CD8-positive, alpha-beta T cell (primary cell): ENCODE measurements at places on chromosomes 7 and 10.

DNA sequence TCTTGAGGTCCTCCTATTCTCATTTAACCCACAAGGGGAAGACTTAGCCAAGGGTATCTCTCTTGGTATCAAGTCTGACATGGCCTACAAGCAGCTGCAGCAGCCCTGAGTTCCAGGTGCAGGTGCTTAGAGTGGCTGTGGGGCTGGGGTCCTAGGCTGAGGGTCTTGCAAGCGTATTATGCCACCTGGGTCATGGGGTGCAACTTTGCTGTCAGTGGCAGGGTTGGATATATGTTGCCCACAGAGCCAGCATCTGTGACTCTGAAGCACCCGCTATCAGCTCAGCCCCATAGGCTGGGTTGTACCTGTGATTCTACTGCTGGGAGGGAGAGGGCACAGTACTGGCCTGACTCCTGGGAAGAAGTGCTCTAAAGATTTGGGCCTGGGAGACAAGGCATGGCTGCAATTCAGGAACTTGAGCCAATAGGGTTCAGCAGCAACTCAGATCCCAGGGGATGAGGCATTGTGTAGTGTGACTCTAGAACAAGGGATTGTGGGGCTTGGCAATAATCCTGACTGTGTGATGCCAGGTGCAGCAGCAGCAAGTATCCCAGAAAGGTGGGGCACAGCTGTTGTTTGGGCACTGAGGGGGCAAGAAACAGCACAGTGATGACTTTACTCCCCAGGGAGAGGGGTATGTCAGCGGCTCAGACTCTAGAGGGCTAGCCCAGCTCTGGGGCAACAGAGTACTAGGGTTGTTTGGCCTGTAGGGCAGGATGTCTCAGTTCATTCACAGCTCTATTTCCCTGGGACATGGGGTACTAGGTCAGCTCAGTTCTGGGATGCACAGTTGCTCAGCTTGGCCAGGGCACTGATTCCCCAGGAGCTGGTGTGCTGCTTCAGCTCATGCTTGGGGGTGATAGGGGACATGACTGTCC lies 41.4 kb downstream of the NEURL1 start:
- no peak for DNase-seq

DNA sequence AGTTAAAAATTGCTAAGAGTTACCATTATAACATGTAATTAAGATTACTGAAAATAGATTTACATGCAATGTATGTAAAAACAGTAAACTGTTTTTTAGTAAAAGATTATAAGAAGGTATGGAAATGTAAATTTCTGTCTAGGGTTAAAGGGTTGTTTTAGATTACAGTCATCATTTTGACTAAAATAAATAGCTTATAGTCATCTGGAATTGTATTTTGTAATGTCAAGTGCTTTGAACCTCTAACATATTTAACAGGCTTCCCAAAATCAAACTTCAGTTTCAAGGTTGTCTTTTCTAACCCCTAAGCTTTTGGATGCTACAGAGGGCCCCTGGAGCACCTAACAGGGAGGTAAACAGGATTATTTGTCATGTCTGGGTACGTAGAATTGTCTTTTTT lies 35.0 kb upstream of the ZNF746 start:
- no peak for DNase-seq

DNA sequence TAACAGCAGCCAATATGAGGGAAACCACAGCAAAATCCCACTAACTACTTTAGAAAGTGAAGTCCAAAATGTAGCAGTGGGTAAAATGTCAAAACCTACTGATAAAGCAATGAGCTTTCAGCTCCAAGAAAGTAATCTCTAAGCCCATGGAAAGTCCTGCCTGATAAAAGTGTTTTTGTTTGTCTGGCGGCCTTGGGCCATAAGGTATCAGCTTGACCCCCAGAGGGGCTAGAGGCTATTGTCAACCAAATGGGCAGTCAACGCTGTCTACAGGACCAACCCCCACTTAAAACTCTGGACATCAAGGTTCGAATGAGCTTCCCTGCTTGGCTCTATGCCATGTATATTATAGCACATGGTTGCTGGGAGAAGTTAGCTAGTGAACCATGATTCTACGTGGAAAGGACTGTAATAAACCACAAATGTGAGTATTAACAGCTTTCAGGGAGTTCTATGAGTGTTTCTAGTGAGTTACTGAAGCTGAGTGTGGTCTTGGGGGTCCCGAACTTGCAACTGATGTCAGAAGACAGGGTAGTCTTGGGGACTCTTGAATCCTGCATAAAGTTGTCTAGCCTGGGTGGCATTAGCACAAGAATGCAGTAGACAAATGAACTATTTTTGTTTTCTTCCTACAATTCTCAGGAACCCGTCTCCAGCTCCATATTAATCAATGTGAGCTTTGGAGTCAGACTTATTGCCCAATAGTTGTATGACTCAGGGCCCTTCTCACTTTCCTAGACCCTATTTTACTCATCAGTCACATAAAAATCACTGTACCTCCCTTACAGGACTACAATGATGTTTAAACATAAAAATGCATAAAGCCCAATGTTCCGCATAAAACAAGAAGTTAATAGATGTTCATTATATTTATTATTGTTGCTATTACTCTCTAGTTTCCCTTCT lies 164.9 kb downstream of the DGKI start:
- DNase-seq, result no peak

DNA sequence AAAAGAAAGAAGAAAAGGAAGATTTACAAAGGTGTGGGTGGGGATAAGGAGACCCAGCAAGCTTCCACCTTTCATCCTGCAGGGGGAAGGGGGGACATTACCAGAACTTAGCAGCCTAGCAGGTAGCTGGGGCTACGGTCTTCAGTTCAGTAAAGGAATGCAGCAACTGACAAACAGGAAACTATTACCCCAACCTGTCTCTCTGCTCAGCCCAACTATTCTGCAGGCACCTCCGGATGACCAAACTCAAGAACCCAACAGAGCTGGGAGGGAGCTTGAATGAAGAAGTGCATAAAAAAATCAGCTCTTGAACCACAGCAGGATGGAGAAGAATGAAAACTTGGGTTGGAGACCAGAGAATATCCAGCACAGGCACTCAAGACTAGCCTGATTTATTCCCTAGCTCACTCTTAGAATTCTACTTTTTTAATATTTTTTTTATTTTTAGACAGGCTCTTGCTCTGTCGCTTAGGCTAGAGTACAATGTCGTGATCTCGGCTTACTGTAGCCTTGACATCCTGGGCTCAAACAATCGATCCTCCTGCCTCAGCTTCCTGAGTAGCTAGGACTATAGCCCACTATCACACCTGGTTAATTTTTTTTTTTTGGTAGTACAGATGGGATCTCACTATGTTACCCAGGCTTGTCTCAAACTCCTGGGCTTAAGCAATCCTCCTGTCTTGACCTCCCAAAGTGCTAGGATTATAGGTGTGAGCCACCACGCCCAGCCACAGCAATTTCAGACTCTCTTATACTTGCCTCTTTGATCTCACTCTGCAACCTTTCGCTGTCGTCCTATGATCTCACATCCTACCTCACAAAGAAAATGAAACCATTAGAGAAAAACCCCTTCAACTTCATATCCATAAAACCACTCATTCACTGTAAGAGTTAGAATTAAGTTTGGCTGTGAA lies 18.5 kb upstream of the C10orf67 start:
- DNase-seq, result peak; percentile 26

DNA sequence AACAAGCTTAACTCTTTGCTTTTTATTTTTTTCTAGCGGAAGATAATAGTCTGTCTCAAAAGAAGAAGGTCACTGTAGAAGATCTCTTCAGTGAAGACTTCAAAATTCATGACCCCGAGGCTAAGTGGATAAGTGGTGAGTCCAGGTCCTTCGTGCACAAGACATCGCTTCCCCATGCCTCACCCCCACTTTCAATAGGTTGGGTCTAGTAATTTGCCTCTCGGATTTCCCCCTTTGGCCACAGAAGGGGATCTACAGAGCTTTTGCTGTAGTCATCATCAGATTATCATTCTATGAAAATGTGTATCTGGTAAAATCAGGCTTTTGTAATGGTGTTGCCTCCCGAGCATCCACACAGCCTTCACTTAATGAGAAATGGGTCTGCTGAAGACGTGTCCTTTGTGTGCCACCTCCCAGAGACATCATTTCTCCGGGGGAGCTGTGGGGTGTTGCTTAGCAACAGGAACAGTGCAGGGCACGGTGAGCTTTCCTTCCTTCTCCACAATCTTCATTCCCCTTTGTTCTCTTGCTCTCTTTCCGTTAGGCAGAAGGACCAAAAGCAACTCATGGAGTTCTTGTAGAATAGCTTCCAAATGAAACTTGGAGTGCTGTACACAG lies 422.8 kb downstream of the DPP6 start:
- DNase-seq, result no peak

GRCh38 chr7:111274857-111275256 lies 183.9 kb downstream of the LRRN3 start:
- DNase-seq, result no peak

DNA sequence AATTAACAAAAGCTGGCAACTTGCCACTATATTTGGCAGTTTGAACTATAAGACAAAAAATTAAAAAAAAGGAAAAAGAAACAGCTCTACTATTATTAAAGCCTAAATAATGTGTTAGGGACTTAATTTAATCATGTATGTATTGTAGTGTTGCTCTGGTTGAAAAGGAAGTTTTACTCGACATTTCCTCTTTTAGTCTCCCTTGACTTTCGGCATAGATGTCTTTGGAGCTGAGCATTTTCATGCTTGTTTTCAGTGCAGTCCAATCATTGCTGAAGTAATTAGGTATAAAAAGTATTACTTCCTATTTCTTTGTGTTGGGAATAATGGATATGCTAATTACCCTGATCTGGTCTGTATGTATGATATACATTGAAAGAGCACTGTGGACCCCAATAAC lies 216.8 kb upstream of the KLF6 start:
- DNase-seq, result no peak

GRCh38 chr7:13062631-13063030 lies 375.2 kb downstream of the ARL4A start:
- no peak for DNase-seq

- no peak for DNase-seq
Observed at GRCh38 chr7:103929901-103930311, 59.6 kb downstream of the RELN start.

DNA sequence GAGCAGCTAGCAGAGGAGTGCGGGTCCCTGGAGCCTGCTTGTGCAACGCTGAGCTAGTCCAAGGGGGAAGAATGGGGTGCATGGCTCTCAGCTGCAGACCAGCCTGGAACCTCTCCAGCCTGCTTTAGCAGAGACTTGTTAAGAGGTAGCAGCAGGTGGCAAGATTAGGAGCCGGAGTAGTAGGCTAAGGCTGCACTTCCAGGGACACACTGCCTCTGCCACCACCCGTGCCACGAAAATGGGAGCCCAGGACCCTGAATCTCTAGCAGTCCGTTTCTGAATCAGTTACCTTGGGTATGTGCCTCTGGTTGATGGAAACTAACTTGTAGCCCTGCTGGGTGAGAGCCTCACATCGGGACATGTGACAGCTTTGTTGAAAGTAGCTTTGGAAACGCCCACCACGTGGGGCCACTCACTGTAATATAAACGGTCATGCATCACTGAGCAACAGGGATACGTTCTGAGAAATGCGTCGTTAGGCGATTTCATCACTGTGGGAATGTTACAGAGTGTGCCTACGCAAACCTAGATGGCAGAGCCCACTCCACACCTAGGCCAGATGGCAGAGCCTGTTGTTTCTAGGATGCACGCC lies 25.9 kb downstream of the HTRA1 start:
- no peak for DNase-seq

GRCh38 chr7:22231806-22232205 lies 125.1 kb downstream of the RAPGEF5 start:
- DNase-seq, result no peak

DNA sequence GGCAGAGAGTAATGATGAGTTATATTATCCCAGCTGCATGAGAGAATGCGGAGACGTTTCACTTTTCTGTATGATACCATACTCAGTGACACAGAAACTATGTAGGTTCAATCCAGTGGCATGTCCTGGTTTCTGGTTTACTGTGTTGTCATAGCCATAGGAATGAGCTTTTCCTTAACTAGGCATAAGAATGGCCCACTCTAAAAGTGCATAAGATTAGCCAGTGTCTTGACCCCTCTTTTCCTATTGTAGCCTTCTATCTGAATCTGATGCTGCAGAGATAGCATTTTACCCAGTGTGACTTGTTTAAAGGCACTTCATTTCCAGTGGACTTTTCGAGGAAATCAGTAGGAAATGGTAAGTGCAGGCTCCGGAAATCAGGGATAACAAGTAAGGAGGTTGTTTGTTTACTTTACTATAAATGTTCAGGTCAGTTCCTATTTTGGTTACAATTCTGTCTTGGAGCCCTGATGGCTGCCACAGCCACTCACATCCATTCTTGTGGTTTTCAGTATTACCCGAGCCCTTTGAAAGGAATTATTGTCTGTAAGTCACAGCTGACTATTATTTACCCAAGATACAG lies 70.5 kb downstream of the SEMA3A start:
- DNase-seq, result no peak

- no peak for DNase-seq
Observed at GRCh38 chr10:113539789-113540188, 13.1 kb upstream of the HABP2 start.

DNA sequence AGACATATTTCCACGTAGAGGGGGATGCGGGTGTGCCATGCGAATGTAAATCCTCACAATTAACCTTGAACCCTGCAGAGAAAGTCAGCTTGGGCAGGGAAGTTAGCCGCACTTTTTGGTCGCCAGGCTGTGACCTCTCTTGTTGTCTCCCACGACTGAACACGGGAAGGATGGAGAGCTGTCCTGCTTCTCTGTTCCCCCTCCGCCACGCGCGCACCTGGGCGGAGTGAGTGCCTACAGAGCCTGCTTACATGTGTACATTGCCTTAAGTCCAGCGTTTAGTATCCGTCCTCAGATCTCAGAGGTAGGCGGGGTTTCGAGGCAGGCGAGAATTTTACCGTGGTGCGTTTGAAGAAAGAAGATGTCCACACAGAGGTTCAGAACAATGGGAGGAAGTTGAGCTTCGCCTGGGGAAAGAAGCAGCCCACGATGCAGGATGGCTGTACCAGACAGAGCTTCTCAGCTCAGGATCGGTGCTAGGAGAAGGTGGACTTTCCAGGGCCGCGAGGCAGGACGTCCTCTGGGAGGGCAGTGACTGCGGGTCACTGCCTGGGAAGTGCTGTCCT lies 482 bp upstream of the ERCC6 start:
- no peak for DNase-seq

DNA sequence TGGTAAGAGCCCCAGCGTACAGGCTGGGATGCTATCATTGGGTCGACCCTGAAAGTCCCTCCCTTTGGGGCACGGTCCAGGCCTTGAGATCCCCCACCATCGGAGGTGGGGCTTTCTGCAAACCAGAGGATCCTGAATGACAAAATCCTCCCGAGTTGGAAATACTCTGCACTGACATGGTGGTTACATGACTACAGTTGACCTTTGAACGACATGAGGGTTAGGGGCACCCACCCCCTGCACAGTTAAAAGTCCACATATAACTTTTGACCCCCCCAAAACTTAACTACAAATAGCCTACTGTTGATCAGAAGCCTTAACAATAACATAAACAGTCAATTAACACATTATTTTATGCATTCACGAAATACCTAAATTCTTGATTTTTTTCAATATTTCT lies 13.1 kb downstream of the HSPA12A start:
- DNase-seq, result no peak

- DNase-seq, result no peak
Observed at GRCh38 chr10:68598978-68599770, 39.0 kb downstream of the TET1 start.

- DNase-seq, result no peak
Observed at GRCh38 chr10:5553400-5554170, 28.8 kb downstream of the CALML3 start.
